ENCODE measurements at places on chromosomes 1 and 21. TPM values are rescaled to one million over a fixed set of nuclear protein-coding genes. Genes with fewer than 3 reads are reported as not detected.

Gene PLA2G2D
- total RNA-seq, result not detected

Gene SUSD4
- total RNA-seq, result 0.20 TPM

Gene KCNT2
- not detected for total RNA-seq

Gene NECTIN4
- total RNA-seq, result 10.4 TPM

Gene ETNK2
- not detected for total RNA-seq

Gene AXDND1
- not detected for total RNA-seq

Gene KIAA0040
- total RNA-seq, result 5.8 TPM

Gene ADAMTSL4
- total RNA-seq, result not detected

Gene LRRC38
- not detected for total RNA-seq

Gene NBPF19
- total RNA-seq, result 4.4 TPM

Data from HT-29 (cell line).